Bone marrow (tissue), 2 donors: ENCODE measurements at places on chromosomes 12 and 14.
A peak's percentile ranks its signal among the peaks of the same experiment; 100 is the strongest.

DNA sequence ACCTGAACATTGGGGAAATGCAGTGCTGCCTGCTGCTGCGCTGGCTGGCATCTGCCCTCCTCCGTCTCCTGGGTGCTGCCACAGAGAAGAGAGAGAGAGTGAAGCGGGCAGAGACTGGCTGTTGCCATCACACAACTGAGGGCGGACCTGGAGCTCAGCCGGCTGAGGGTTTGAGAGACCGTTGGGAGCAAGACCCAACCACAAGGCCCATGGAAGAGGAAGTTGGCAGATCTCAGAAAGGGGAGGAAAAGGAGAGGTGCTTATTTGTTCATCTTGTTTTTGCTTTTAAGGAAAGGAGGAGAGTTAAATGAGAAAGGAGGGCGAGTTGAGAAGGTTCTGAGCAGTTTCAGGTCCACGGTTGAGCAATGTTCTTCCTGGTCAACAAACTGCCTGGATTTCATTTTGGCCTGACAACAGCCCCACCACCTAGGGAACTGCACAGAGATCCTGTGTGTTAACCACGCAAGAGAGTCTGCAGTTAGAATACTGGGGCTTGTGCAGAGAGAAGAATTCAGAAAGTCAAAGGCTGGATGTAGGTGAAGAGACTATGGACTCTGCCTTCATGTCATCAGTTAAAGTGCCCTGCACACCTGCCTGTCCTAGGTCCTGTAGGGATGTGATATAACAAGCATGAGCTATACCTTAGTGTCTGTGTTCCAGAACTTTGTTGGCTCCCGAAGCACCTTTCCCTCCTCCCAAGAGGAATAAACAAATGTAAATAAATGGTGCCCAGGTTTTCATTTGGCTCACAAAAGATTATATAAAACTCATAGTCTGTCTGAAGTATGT lies 124.6 kb downstream of the ETV6 start:
- peak; percentile 61 for DNase-seq

- DNase-seq, result no peak
Observed at GRCh38 chr12:90481748-90482147, 473.2 kb downstream of the CCER1 start.

DNA sequence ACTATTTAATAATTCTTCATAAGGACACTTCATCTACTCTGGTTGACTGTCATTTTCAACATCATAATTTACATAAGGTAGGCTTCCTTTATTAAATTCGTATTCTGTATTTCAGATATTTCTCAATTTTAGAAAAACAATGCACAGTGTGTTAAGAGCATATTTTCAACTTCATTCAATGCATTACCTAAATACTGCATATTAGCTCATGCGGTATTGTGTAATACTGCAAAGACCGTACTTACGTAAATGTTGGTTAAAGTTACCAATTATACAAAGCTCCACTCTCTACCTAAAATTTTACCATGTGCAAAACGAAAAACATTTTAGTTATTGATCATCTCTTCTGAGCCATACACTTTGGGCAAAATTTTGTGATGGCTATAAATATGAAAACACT lies 62.8 kb downstream of the EXOC5 start:
- no peak for DNase-seq

DNA sequence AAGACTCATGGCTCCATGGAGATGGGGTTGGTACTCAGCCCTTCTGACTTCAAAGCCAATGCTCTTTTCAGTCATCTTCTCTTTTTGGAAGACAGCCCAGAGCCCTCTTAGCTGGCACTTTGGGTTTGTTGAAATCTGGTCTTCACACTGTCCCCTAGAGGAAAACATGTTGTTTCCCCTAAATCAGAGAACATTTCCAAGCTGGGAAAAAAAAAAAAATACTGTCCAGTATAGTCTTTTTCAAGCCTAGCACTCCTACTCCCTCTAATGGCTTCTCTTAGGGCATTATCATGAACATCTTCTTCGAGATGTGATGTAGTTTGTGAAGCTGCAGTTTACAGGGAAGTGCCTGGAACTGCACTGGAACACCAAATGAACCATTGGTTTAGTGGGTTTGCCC lies 3.0 kb upstream of the ZC3H14 start:
- no peak for DNase-seq

- no peak for DNase-seq
Observed at GRCh38 chr12:72723732-72724131, 451.6 kb downstream of the TRHDE start.

- no peak for DNase-seq
Observed at GRCh38 chr12:66516133-66516532, 162.7 kb downstream of the GRIP1 start.

GRCh38 chr14:106185837-106186233 lies 659.5 kb downstream of the TMEM121 start:
- peak; percentile 59 for DNase-seq
